ENCODE measurements at places on chromosomes 2 and 18. TPM values are rescaled to one million over a fixed set of nuclear protein-coding genes. Genes with fewer than 3 reads are reported as not detected.

GRCh38 chr2:207993151-207993763, 32.1 kb downstream of the PLEKHM3 start:
- no peak for DNase-seq

DNA sequence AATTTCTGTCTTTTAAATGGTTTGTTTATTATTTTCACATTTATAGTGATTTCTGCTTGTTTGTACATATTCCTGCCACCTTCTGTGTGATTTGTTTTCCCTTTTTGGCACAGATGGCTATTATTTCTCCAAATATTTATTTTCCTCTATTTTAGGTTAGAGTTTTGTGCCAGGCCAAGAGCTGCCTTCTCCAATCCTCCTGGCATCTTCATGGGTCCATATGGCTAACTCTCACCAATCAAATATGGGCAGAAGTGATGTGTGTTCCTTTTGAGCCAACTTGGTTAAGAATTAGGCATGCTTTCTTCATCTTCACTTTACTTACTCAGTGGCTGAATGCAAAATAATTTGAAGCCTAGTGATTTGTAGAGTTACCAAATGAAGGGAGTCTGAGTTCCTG, 697.1 kb upstream of the CELF4 start:
- no peak for DNase-seq

DNA sequence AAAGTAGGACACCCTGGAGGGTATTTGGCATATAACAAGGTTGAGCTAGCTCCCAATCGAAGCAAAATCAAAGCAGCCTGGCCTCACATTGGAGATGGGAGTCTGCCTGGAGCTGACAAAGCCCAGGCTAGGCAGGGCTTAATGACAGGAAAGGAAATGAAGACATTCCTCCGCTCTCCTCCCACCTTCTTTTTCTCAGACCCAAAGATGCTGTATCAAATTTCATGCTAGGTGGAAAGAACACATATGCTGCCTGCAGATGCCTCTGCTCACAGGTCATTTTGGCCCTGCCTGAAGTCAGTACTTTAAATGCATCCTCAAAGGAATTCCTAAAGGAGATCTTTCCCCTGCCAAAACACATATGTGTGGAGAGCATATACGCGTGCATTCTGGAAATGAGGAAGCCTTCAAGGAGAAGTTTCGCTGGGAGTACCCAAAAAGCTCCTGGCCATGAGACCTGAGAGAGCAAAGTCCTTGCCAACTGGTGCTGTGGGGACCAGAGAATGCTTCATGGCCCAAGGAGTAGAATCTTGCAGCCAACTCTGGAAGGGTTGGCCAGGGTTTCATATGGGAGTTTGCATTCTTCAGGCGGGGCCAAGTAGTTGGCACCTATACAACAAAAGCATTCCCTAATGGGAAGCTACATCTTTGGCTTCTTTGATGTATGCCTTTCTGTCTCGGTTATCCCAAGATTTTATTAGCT, 88.0 kb downstream of the AQP4 start:
- no peak for DNase-seq

DNA sequence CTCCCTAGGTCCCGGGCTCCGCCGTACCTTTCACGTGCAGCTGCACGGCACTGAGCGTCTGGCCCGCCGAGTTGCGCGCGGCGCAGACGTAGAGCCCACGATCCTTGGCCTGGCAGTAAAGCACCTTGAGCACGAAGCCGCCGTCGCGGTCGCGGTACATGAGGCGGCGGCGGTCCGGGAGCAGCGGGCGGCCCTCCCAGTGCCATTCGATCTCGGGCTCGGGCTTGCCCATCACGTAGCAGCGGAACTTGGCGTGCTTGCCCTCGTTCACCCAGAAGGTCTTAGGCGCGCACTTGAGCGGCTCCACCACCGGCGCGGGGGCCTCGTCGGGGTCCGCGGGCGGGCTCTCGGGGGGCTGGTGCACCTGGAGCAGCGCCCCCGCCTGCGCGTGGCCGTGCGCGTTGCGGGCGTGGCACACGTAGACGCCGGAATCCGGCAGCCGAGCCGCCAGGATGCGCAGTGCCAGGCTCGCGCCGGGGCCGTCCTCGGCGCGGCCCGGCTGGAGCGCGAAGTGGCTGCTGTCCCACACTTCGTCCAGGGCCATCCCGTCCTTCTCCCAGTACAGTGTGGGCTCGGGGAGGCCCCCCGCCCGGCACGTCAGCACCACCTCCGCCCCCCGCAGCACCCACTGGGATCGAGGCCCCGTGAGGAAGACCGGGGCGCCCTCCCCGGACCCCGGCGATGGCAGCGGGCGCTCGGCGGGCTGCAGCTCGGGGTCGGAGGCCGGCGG, 980 bp downstream of the OBSL1 start:
- no peak for DNase-seq

GRCh38 chr18:79611040-79611681, 68.4 kb upstream of the CTDP1 start:
- no peak for DNase-seq

GRCh38 chr2:170842785-170843184, 26.1 kb downstream of the GAD1 start:
- no peak for DNase-seq

GRCh38 chr2:237354892-237355291, 59.1 kb downstream of the COL6A3 start:
- no peak for DNase-seq

DNA sequence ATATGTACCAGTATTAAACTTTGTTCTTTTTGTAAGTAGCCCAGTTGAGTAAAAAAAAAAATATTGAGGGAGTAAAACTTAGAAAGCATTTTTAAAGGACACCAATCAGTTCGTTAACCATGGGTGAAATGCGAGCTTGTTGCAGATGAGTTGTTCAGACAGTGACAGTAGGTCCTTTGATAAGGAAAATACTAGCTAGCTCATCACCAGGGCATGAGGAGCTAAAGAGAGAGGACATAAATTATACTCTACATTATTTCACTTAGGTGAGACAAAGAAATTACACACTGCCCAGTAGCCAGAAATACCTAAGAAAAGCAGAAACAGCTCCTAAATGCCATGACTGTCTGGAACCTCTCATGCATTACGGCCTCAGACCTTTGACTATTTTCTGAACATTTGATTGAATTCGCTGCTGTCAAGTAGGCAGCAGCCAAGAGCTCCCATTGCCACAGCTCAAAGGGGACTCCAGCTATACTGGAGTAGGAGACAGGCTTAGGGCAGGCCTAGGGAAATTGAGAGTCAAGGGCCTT, 2.6 kb upstream of the HNRNPLL start:
- no peak for DNase-seq

GRCh38 chr2:109614715-109615636, 812 bp downstream of the SOWAHC start:
- peak; percentile 8 for DNase-seq

DNA sequence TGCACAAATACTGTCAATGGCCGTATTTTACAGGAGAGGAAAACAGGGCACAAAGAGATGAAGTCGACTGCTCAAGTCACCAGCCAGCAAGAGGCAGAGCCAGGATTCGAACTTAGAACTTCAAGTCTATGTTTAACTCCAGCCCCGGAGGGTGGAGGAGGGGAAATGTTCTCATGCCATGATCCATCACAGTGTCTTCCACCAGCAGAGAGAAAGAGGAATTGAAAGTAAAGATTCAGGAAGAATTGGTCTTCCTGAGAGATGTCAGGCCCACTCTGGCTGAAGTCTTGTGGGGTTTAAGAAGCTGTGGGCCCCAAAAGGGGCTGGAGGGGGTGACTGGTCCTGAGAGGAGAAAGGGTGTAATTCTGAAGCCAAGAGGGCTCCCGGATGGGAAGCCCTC, 260.0 kb downstream of the TNS1 start:
- DNase-seq = no peak

DNA sequence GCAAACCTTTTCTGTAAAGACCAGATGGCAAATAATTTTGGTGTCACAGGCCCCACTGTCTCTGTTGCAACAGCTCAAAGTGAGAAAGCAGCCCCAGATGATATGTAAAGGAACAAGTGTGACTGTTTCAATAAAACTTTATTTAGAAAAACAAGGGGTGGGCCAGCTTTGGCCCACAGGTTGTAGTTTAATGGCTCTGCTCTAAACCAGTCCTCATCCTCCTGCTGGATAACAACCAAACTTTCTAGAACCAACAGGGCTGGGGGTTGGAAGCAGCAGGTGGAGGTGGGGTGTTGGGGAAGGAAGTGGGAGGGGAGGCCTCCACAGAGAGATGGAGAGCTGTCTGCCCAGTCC, 28.8 kb upstream of the INHBB start:
- DNase-seq = no peak

GRCh38 chr2:71689968-71690834, 236.8 kb downstream of the DYSF start:
- no peak for DNase-seq

GRCh38 chr2:120278901-120279300, 26.2 kb downstream of the RALB start:
- no peak for DNase-seq

DNA sequence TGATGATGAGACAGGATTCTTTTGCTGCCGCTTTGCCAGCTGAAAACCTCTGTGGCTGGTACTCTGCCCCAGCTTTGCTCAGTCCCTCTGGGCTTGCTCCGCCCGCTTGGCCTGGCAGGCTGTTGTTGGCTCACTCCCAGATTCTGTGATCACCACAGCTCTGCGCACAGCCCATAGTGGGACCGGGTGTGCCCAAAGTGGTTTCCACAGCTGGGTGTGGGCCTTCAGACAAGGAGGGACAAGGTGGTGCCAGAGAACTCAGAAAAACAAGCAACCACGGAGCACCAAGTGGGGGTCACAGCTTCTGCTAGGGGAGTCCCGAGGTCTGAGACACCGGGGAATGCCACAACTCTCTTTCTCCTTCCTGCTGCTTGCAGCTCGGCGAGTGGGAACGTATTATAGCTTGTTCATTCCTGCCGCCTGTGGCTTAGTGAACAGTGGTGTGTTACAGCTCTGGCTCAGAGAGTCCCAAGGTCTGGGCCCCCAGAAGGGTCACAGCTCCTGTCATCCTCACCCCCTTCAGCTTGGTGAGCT, 9.2 kb upstream of the KYNU start:
- DNase-seq = no peak

DNA sequence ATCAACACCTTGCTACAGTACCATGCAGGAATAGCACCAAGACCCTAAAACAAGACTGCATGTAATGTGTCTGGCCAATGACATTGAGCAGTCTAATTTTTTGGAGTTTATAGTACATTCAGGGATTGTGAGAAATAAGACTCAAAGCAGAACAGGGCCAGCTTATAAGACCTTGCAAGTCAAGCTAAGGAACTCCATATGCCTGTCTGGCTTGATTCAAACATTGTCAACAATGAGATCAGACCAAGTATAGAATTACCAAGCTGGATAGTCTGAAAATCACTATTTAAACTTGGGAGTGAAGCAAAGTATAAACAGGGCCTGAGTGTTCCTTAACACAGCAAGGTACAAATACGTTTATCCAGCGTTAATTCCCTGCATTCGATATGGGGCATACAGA, 370.9 kb downstream of the CNTNAP5 start:
- DNase-seq = no peak

GRCh38 chr2:235734688-235735231, 240.9 kb downstream of the AGAP1 start:
- no peak for DNase-seq

DNA sequence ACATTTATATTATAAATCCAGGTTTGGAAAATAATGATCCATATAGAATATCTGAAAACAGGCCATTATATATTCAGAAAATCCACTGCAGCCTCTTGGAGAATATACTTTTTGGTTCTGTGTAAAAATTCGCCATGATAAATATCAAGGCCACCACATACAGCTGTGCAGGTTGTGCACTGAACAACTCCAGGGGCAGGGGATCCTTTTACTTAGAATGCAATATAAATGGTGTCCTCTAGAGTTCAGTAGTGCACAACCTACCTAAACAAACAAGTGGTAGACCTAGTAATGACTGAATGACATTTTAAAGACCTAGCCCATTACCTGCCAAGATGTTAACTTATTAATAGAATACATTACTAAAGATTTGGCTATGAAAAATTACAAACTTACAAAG, 22.4 kb downstream of the MOGAT1 start:
- DNase-seq = no peak

DNA sequence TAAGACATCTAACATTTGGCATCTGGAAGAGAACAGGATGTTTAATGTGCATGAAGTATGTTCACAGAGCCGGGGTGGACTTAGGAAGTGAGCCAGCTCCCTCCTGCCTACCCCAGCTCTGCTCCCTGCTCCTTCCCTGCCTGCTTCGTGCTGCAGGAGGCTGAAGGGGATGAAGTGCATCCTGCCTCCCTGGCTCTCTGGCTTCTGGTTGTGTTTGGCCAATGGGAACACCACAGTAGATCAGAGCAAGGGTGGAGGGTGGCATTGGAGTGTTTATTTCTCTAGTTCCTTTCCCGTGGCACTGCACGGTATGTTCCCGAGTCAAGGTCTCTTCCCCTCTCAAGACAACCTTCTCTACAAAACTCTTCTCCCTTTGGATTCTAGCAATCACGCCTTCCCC, 379.9 kb downstream of the CLIP4 start:
- no peak for DNase-seq

RNASEH1 gene
- 32.9 TPM for total RNA-seq

SFXN5 gene
- total RNA-seq = 7.0 TPM

HOXD10 gene
- not detected for total RNA-seq

DTNB gene
- total RNA-seq = 36.3 TPM

LCT gene
- total RNA-seq = 0.07 TPM

TTC27 gene
- total RNA-seq = 22.5 TPM

All from T-helper 17 cell (primary cell).